ENCODE measurements at places on chromosomes 7 and 10.

DNA sequence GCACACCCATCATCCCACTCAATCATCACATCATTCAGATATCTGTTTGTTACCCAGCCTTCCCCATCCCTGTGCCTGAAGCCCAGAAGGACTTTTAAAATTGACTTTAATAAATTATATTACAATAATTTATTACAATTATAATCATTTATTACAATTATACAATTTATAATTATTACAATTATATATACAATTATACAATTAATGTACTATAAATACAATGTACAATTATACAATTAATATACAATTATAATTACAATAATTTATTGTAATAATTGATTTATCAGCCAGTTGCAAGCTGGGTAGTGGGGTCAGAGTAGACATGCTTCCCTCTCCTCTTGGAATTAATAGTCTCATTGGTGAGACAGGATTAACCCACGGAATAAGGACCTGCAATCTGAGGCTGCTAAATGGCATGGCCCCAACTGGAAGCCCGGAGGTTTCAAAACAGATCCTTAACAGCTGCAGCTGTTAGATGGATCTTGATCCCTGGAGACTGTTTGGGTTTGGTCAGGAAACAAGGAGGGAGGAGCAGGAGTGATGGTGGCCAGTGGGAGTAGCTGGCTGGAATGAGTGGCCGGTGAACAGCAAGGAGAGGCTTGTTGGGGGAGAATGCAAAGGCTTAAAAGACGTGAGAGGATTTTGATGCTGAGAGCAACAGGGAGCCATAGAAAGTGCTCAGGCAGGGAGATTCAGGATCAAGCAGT is 402.8 kb upstream of the PODXL start:
- DNase-seq, result no peak

- DNase-seq, result no peak
These were observed 1.3 kb downstream of the TRPV6 start for GRCh38 chr7:142884286-142884640.

- no peak for DNase-seq
These were observed 148.7 kb downstream of the C7orf25 start for GRCh38 chr7:42763137-42763551.

DNA sequence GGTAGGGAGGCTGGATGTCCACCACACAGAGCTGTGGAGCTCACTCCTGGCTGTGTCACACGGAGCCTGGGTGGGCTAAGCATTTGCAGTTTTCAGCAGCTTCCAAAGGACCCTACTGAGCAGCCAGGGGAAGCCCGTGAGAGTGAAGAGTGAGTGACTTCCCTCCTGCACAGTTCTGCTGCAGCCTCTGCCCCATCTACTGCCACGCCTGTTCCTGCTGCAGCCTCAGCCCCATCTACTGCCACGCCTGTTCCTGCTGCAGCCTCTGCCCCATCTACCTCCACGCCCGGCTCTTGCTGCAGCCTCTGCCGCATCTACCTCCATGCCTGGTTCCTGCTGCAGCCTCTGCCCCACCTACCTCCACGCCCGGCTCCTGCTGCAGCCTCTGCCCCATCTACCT is 12.2 kb downstream of the ADAM8 start:
- DNase-seq, result no peak

GRCh38 chr7:27970350-27970749 is 210.2 kb downstream of the JAZF1 start:
- no peak for DNase-seq

GRCh38 chr10:133448120-133448519 is 5.6 kb upstream of the SCART1 start:
- DNase-seq, result no peak

GRCh38 chr7:117143580-117143979 is 179.3 kb downstream of the WNT2 start:
- no peak for DNase-seq

DNA sequence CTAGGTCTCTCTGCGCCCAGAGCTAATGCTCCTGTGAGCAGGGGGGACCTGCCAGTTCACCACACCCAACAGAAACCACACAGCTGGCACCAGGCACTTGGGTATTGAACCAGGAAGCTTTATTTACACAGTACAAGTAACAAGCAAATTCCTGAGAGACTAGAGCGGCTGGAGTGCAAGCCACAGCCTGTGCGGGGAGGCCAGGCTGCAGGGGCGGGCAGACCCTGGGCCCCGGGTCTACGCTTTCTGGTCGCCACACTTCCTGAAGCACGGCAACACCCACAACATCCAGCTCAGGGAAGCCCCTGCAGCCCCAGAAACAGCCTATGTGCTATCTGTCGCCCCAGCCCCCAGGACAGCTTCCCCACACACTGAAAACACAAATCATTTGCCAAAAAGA is 125.0 kb downstream of the FAM53B start:
- no peak for DNase-seq

GRCh38 chr7:101854084-101854865 is 36.8 kb downstream of the CUX1 start:
- no peak for DNase-seq

GRCh38 chr10:121243609-121244241 is 354.5 kb downstream of the FGFR2 start:
- DNase-seq, result no peak

DNA sequence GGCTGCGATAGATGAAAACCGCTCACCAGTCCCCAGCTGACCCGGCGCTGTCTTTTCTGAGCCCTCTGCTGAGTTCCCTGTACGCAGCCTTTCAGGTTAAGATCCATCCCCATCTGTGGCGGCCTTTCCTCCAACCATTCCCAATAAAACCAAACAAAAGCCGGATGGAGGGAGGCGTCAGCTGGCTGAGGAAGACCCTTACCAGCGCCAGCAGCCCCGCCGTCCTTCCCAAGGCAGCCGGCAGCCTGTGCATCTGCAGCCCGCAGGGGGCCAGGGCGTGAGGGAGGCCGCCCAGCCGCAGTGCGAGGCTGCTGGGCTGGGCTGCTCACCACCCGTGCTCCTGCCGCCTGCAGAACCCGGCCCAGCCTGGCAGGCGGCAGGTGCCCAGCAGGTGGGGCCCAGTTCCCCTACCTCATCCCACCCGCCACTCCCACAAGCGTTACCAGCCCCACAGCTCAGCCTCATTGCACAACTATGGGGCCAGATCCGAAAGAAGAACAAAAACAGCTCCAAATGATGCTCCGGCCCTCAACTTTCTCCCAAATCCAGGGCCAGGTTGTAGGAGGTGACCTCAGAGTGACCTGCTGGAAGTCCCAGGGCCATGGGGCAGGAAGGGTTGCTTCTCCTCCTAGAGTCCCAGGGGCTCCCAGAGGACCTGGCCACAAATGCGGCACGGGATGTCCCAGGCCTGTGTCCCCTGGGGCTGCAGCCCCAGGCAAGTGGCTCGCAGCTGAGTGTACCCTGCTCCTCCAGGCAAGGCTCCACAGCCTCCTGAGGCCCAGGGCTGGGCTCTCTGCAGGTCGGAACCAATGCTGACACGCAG is 23.8 kb downstream of the PAPOLB start:
- DNase-seq, result no peak

GRCh38 chr10:128926711-128927110 is 540.3 kb upstream of the MGMT start:
- no peak for DNase-seq

GRCh38 chr7:74325210-74325565 is 36.0 kb downstream of the CLIP2 start:
- DNase-seq, result no peak

GRCh38 chr10:20118119-20118518 is 301.9 kb downstream of the PLXDC2 start:
- no peak for DNase-seq

GRCh38 chr7:21346297-21346696 is 81.6 kb upstream of the SP4 start:
- no peak for DNase-seq

DNA sequence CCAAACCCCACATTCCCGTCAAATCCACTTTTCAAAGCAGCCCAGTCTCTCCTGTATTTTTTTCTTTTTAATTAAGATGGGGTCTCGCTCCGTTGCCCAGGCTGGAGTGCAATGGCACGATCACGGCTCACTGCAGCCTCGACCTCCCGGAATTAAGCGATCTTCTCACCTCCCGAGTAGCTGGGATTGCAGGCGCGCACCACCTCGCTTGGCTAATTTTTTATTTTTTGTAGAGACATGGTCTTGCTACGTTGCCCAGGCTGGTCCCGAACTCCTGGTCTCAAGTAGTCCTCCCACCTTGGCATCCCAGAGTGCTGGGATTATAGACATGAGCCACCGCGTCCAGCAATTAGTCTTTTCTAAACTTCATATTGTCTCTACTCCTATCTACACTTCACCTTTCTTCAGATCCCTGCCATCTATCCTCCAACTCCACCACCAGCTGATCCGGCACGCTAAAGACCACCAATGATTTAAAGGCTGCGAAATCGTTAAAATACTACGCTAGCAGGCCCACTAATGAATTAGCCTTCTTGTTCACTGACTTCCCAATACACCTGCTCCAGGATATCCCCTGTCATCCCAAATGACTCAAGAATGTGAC is 525 bp upstream of the CHUK start:
- no peak for DNase-seq

DNA sequence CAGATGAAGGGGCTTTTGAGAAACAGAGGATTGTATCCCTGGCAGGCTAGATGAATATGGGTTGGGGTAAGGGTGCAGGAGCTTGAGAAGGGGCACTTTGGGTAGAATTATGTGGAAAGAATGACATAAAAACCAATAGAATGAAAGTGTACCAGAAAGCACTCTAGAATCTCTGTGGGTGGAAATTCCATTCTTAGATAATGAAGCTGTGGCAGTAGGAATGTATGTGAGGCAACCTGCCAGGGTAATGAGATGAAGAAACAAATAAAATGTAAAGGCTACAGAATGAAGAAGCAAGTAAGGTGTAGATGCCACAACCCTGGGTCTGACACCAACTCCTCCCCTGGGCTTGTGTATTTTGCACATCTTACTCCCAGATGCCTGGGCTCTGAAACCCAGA is 16.8 kb downstream of the NOBOX start:
- no peak for DNase-seq

GRCh38 chr7:105705427-105705826 is 124.1 kb upstream of the EFCAB10 start:
- DNase-seq, result no peak

DNA sequence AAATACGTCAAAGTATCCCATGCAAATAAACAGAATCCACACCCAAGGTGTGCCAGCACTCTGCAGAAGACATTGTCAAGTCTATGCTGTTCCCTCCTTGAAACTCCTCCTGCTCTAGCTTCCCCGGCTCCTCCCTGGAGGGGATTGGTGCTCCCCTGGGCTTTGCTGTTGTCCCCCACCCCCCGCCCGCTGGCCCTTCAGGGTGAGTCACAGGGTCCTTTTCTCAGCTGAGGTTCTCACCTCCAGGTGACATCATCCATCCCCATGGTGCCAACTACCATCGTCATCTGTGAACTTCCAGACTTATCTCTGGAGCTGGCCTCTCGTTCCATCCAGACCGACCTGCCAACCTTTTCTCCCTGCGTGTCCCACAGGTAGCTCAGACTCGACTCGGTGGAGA is 77.0 kb downstream of the ITIH5 start:
- no peak for DNase-seq

DNA sequence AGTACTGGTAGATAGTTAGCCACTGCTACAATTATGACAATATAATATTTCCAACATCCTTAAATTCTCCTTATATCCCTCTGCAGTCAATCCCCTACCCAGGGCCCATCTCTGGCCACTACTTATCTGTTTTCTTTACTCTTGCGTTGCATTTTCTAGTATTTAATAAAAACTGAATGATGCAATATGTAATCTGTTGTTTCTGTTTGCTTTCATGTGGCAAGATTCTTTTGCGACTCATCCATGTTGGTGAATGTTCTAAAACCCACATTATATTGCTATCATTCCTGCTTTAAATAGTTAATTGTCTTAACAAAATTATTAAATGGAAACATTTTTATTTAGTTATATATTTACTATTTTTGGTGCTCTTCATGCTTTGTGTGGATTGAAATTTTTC is 338.5 kb downstream of the MDFIC start:
- no peak for DNase-seq

DNA sequence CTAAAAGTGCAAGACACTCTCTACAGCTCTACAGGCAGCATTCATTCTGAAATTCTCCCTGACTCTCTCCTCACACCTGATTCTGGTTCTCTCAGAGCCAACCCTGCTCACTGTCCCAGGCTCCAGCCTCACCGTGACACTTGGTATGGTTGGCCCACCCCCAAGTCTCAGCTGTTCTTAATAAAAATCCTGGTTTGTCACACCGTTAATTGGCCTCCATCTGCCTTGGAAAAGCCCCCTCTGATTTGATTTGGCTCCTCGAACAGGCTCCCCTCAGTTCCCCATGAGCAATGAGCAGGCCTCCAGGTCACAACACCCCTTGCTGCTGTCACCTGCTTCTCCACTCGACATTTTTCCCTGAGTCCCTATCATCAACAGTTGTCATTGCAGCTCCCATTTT is 507.3 kb upstream of the AUTS2 start:
- no peak for DNase-seq

- DNase-seq, result no peak
These were observed 133.8 kb downstream of the TMEM178B start for GRCh38 chr7:141207661-141208060.

- no peak for DNase-seq
These were observed 863.6 kb downstream of the NRG3 start for GRCh38 chr10:82738592-82738991.

Data from activated T-cell treated with anti-CD3 and anti-CD28 coated beads for 48 hours (primary cell).